HCEC 1CT (cell line): ENCODE measurements at places on chromosomes 16 and 17.

- DNase-seq: no peak
Measured at GRCh38 chr17:80996422-80997305, 5.0 kb downstream of the CHMP6 start.

DNA sequence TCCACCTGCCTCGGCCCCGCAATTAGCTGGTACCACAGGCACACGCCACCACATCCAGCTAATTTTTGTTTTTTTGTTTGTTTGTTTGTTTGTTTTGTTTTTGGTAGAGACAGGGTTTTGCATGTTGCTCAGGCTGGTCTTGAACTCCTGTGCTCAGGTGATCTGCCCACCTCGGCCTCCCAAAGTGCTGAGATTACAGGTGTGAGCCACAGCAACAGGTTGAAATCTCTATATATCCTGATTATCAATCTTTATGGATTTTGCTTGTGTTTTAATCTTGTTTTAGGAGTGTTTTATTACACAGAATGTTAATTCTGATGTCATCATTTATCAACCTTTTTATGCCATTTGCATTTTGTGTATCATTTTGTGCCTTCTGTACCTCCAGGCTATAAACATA lies 48.2 kb downstream of the RAB11FIP4 start:
- DNase-seq: no peak

GRCh38 chr17:46878055-46878454 lies 26.7 kb downstream of the WNT9B start:
- no peak for DNase-seq

GRCh38 chr16:76941113-76941512 lies 249.9 kb upstream of the MON1B start:
- DNase-seq: no peak

DNA sequence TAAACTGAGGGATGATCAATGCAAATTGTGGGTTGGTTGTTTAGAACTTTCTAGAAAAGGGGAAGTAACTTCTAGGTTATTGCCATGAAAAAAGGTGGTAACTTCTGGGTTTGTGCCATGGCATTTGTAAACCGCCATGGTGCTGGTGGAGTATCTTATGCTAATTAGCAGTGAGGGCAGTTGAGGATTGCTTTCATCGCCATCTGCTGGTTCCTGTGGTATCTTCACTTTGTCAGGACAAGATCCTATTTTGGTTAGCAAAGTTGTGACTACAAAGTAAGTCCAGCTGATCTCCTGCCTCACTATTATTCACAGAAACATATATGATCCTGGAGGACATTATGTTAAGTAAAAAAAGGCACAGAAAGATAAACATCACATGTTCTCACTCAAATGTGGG lies 1332.3 kb downstream of the CDH11 start:
- DNase-seq: no peak

DNA sequence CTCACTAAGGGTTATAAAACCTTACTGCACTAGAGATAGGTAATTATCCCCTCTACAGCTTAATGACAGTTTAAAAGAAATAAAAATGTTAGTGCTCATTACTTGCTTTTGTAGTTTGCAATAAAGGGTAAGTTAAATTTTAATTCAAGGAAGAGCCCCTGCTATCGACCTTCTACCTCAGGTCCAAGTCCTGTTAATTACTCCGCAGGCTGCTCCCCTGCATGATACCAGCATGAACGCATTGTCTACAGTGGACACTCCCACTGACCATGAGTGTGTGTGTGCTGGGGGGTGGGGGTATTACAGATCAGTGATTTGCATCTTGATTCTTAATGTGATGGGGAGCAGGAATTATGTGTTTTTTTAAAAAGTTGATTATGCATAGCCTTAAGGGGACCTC lies 103.1 kb downstream of the AATF start:
- DNase-seq: no peak
